ENCODE measurements at places on chromosomes 3 and 15.

- DNase-seq: no peak
Measured at GRCh38 chr3:141110322-141110721, 59.2 kb downstream of the SPSB4 start.

DNA sequence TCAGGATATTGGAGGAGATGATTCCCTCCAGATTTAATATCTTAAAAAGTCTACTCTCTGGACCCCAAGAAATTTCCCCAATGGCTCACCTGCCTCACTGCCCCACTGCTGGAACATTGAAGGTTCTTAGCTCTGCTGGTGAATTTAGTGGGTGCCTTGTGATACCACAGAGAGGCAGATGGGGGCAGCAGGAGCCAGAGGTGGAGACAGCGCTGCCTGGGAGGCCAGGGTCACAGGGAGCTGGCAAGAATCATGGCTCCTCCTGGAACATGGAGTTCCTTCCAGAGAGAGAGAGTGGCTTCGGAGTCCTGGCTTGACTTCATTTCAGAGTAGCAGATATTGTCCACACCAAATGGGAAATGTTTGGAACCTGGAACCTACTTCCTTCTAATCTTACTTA is 263.5 kb upstream of the CFAP20DC start:
- DNase-seq: no peak

DNA sequence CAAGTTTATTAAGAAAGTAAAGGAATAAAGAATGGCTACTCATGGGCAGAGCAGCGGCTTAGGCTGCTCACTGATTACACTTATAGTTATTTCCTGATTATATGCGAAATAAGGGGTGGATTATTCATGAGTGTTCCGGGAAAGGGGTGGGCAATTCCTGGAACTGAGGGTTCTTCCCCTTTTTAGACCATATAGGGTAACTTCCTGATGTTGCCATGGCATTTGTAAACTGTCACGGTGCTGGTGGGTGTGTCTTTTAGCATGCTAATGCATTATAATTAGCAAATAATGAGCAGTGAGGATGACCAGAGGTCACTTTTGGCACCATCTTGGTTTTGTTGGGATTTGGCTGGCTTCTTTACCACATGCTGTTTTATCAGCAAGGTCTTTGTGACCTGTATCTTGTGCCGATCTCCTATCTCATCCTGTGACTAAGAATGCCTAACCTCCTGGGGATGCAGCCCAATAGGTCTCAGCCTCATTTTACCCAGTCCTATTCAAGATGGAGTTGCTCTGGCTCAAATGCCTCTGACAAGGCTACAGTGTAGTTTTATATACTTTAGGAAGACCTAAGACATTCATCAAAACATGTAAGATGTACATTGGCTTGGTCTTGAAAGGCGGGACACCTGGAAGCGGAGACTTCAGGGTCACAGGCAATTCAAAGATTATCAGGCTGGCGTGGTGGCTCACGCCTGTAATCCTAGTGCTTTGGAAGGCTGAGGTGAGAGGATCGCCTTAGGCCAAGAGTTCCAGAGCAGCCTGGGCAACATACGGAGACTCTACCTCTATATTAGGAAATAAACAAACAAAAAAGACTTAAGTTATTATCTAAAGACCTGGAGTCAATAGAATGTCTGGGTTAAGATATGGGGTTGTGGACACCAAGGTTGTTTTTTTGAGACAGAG is 3.2 kb upstream of the BLOC1S6 start:
- no peak for DNase-seq

- no peak for DNase-seq
Measured at GRCh38 chr3:115804713-115805119, 181.4 kb downstream of the GAP43 start.

GRCh38 chr3:132730891-132731580 is 8.8 kb upstream of the NPHP3 start:
- DNase-seq: no peak

DNA sequence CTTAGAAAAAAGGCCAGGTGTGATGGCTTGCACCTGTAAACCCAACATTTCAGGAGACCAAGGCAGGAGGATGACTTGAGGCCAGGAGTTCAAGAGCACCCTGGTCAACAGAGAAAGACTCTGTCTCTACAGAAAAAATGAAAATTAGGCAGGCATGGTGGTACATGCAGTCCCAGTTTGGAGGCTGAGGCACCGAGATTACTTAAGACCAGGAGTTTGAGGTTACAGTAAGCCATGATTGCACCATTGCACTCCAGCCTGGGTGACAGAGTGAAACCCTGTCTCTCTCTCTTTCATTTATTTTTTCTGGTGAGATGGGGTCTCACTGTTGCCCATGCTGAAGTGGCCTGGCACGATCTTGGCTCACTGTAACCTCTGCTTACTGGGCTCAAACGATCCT is 24.7 kb downstream of the IP6K1 start:
- DNase-seq: no peak

DNA sequence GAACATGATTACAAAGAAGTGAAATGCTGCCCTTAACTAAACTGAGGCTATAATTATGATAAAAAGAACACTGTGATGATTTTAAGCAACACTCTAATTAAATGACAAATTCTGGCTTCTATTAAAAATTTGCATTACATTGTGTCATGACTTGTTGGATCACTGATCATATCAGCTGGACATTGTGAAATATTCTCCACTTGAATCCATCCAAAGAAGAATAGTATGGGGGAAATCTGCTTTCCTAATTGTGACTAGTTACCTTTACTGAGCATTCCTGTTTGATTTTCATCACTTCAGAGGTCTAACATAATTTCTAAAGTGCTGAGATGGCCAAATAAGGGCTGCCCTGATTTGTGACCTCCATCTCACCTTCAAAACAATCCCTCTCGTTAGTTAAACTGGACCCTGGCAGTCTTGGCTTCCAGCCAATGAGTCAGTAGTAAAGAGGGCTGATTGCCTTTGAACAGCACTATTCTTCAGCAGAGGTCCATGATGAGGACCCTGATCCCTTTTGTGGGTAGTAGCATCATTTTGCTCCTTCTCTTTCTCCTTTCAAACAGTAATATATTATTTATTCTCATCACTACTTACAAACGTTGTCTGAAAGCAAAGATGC is 53.5 kb upstream of the LEKR1 start:
- DNase-seq: no peak

GRCh38 chr15:63481105-63481810 is 23.1 kb upstream of the USP3 start:
- DNase-seq: no peak

DNA sequence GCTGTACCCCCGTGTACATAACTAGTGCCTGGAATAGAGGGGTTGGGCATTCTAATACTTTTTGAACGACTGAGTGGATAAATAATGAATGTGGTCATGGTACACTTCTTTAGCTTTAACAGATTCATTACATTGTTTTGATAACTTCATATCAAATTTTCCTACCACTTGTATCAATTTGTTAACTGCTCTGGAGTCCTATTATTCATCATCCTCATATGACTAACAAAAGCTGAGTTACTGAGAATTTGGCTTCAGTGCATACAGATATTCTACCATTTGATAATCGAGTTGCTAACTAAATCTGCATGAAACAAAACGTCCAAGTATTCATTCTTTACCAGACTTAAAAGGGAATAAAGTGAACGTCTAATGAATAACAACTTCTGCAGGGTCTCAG is 31.7 kb downstream of the FRMD5 start:
- no peak for DNase-seq

Data from stimulated activated CD8-positive, alpha-beta memory T cell treated with anti-CD3 and anti-CD28 coated beads, Interleukin-4, amount 100 ng/mL, for 4 hours (primary cell).